Glutamatergic neuron (in vitro differentiated cells): ENCODE measurements at places on chromosomes 2 and 18. TPM values are rescaled to one million over a fixed set of nuclear protein-coding genes. Genes with fewer than 3 reads are reported as not detected.

- H3K4me3 ChIP-seq = peak overlapping the region; percentile 63
- peaks cover 46% of the 10 kb centered on the region for H3K4me1 ChIP-seq
- peak overlapping the region; percentile 98 for H3K27ac ChIP-seq
Observed at GRCh38 chr2:142100970-142101369, 29.8 kb downstream of the LRP1B start.

GRCh38 chr2:29522951-29523669 is 398.3 kb downstream of the ALK start:
- H3K4me3 ChIP-seq = no peak overlapping the region
- DNase-seq = no peak
- peaks cover 11% of the 10 kb centered on the region for H3K36me3 ChIP-seq
- peaks cover 13% of the 10 kb centered on the region for H3K27me3 ChIP-seq
- no peak overlapping the region for H3K27ac ChIP-seq
- H3K4me1 ChIP-seq = peaks cover 10% of the 10 kb centered on the region

The TRPM8 gene
- total RNA-seq = not detected

The MEIS1 gene
- total RNA-seq = 4.8 TPM

The PAIP2B gene
- 15.6 TPM for total RNA-seq

The REG3A gene
- not detected for total RNA-seq

The PEX13 gene
- 22.5 TPM for total RNA-seq
